ENCODE measurements at places on chromosomes 11 and 22.

- DNase-seq: no peak
These were observed 173.7 kb upstream of the ANO3 start for GRCh38 chr11:26158251-26158650.

- no peak for DNase-seq
These were observed 123.1 kb downstream of the PKNOX2 start for GRCh38 chr11:125287491-125288210.

GRCh38 chr22:22753526-22754267 is 109.3 kb downstream of the GGTLC2 start:
- DNase-seq: peak; percentile 69

- no peak for DNase-seq
These were observed 131.9 kb downstream of the ADAMTS15 start for GRCh38 chr11:130580372-130580771.

DNA sequence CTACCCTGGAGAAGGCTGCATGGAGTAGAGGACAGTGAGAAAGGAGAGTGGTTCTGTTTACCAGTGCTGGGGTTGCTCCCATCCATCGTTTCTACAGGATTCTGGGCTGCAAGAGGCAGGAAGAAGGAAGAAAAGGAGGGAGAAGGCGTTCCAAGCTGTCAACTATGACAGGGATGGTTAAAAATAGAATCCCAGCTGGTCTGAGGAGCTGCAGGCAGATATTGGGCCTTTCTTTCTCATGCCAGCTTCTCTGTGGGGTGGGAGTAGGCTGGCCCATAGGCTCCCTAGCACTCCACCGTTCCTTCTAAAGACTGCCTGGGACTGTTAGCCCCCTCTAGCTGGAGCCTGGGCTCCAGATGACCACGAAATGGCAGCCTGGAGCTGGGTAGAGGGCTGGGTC is 13.6 kb downstream of the CCKBR start:
- no peak for DNase-seq

- DNase-seq: no peak
These were observed 13.8 kb downstream of the TOLLIP start for GRCh38 chr11:1295591-1295990.

GRCh38 chr11:130308886-130309285 is 5.8 kb downstream of the ZBTB44 start:
- DNase-seq: no peak

DNA sequence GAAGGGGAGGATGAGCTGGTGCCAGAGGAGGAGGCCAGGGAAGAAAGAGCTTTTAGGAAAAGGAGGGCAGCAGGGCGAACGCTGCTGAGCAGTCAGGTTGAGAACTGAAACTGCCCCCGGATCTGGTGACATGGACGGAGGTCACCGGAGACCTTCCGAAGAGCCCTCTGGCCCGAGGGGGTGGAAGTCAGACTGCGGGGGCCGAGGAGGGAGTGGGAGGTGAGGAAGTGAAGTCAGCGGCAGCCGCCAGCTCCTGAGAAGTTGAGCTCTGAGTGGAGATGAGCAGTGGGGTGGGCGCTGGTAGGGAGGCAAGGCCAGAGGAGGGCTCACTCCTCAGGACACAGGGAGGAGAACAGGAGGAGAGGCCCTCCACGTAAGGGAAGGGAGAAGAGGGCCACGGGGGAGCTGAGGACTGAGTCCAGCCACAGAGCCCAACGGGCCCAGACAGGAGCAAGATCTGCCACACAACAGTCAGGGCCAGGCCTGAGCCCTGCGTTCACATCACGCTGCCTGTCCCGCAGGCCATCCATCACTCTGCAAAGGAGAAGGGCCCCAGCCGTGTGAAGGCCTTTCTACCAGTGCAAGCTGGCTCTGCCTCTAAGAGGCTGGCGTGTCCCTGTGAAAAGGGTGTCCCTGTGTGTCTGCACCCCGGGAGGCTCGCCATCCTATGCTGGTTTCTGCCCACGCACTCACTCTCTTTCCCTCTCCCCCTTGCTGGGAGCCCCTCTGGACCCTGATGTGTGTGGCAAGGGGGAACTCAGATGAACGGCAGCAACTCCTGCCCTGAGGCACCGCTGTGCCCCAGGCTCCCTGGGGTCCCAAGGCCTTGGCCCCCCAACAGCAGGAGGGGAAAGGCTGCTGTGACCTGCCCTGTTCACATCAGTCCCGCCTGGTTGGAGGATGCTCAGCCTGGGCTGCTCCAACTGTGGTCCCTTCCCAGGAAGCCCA is 19.0 kb upstream of the LRRC32 start:
- no peak for DNase-seq

DNA sequence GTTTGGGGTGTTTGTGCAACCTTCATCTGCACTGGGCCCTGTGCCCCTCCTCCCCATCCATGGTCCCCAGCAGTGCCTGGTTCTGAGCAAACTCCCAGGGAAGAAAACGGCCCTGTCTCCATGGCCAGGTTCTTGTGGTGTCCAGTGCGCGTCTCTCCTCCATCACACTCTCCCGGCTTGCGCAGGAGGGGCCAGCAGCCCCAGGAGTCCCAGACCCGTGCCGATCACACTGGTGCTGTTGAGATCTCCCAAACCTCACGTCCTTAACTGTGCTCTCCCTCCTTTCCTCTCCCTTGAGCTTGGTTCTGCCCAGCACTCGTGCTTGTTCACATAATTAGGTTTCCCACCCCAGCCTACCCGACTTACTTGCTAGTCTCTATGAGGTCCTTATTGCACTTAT is 10.9 kb upstream of the GRK2 start:
- DNase-seq: no peak

DNA sequence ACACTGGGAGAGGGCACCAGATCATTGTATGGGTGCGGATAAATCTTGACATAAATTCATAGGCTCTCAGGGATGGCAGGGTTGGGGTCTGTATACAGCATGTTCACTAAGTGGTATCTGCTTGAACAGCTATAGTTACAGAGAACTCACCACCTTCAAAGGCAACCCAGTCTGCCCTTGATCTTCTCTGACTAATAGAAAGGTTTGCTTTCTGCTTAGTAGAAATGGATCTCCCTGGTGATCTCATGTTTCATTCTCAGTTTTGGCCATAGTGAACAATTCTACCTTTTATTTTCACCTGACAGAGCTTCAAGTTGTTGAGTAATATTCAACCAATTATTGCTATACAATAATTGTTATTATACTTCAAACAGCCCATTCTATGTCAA is 32.4 kb downstream of the CNTF start:
- no peak for DNase-seq

GRCh38 chr11:18769802-18770456 is 21.7 kb downstream of the PTPN5 start:
- DNase-seq: no peak

DNA sequence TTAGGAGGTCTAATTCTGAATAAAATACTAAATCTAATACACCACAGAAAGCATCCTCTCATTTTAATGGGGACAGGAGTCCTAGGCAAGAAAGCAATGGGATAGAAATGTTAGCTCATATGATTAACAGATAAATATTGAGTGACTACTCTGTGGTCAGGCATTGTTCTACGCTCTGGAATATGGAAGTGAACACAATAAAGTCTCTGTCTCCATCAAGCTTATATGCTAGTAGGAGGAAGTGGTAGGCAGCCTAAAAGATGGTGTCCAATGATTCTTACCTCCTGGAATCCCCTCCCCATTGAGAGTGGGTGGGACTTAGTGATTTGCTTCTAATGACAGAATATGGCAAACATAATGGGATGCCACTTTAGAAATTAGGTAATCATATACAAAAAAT is 160.3 kb upstream of the PDGFD start:
- DNase-seq: no peak

DNA sequence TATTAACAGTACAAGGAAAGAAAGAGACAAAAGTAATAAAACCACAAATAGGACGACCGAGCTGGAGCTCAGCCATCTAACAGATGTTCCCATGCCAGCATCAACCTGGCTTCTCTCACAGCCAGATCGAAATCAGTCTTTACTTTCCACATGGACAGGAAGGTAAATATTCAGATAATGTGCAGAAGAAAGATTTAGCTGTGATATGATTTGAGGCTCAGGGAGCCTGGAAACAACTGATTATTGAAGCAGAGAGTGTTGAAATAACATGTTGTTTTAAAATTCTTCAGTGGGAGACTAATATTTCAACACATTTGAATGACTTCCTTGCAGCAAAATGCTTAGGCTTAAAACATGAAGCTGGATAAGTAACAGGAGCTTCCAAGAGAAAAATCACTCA is 546.8 kb downstream of the ETS1 start:
- no peak for DNase-seq

GRCh38 chr11:125332821-125333220 is 163.2 kb downstream of the FEZ1 start:
- no peak for DNase-seq

GRCh38 chr22:27238935-27239510 is 562.5 kb downstream of the MN1 start:
- DNase-seq: no peak

DNA sequence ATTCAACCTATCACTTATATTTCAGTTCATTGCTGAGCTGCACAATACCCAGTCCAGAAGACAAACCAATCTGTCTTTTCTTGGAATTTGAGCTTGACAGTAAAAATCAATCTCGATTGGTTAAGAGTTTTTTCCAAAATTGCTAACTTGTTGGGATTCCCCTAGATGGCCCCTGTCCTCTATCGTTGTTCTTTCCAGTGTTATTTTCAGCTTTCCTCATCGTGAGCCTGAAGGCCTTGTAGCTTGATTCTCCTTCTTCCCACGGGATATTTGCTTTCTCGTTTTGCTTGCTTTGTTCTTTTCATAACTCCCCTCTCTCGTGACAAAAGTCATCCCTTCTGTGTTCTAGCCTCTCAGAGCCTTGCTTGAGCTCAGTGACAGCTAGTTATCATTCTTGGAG is 3.1 kb downstream of the OR8B8 start:
- no peak for DNase-seq

- no peak for DNase-seq
These were observed 816.9 kb upstream of the LUZP2 start for GRCh38 chr11:23679981-23680380.

DNA sequence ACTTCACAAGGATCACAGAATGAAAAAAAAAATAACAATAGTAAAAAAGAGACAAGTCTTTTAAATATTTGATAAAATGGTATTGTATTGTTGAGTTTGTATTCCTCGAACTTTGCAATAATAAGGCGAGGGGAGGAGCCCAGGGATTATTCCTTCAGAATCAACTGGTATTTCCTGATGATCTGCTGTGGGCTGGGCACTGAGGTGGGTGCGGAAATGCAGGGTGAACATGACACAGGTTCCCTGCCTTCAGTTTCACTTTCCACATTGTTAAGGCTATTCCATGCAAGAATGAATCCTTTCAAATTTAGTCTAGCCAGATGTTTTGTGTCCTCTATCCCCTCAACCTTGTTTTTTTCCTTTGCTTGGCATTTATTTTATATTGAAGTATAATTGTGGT is 2.1 kb upstream of the EIF3M start:
- no peak for DNase-seq

- no peak for DNase-seq
These were observed 12.9 kb upstream of the PIK3IP1 start for GRCh38 chr22:31305194-31305593.

DNA sequence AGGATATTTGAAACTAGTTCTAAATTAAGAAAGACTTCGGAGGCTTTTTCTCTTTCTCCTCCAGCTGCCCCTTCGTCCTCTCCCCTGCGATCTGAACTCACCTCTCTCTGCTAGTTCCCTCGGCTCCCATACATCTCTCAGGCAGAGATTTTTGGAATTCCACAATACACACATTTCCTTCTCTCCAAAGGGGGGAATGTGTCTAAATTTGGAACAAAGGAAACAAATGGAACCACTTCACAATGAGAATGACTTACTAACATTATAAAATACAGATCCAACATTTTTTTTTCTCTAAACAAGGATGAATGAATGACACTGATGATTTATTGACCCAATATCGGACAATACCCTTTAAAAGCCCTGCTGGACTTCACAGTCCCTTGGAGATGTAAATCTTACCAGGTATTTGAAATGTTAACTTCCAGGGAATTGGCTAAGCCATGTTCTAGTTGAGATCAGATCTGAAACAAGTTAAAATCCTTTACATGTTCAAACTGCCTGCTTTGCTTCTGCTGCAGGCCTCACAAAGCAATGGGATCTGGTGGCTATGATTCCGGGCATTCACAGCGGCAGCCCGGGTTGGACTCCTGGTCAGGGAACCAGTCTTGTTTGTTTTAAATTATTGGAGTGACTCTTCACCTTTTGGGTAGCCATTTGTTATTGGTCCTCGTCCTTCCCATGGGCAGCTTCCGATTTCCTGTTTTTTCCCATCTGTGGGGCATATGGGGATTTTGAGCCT is 20.5 kb upstream of the GSTP1 start:
- DNase-seq: no peak

DNA sequence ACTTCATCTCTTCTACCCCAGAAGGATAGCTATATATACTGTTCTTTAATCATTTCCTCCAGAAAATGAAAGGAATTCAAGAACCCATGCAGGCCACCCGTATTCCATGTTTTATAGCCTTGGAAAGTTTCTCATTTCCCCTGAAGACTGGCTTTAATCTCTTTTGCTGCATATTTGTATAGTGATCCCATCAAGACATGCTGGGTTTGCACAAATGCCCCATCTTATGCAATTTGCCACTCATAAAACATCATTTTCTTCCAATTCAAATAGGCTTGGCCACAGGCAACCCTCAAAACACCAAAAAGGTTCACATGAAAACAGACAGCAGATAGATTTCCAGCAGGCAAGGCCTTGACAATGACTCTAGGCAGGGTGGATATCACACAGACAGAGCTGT is 28.3 kb upstream of the APOA1 start:
- no peak for DNase-seq

GRCh38 chr11:60315871-60316270 is 11.2 kb upstream of the MS4A6E start:
- DNase-seq: no peak

DNA sequence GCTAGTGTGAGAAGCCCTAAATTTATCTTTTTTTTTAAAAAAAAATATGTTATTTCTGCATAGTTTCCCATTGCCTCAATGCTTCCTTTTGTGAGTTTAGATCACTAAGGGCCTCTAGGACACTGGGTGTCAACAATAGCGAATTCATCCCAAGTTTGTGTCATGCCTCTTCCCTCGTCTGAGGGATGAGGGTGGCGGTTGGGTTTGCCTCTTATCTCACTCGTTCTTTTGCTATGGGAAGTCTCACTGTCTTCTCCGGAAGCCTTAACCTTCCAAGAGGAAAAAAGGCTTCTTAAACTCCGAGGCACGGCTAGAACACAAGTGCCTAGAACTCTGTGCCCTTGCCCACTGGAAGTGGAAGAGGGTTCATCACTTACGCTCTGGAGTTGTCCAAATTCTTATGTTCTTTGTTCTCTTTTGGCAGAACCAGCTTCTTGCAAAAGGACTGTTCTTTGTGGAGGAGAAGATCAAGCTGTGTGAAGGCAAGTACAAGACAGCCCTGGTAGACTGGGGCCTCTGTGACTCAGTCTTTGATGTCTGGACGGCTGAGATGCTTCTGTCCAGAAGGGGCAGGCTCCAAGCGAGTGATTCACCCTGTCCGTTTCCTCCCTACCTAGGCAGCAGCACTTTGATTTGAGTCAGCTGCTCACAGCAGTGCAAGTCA is 78.5 kb downstream of the TRAF6 start:
- DNase-seq: no peak

- DNase-seq: no peak
These were observed 42.0 kb upstream of the HORMAD2 start for GRCh38 chr22:30038219-30038618.

GRCh38 chr22:41175546-41175945 is 29.6 kb upstream of the L3MBTL2 start:
- DNase-seq: no peak

Measured in stimulated activated CD4-positive, alpha-beta T cell treated with anti-CD3 and anti-CD28 coated beads, Interleukin-4, amount 100 ng/mL, for 4 hours (primary cell).